ENCODE measurements at places on chromosomes 1 and 21. TPM values are rescaled to one million over a fixed set of nuclear protein-coding genes. Genes with fewer than 3 reads are reported as not detected.

Gene KRTAP19-3
- not detected for total RNA-seq

Gene HCRTR1
- total RNA-seq: not detected

Gene CIART
- 1.0 TPM for total RNA-seq

DNA sequence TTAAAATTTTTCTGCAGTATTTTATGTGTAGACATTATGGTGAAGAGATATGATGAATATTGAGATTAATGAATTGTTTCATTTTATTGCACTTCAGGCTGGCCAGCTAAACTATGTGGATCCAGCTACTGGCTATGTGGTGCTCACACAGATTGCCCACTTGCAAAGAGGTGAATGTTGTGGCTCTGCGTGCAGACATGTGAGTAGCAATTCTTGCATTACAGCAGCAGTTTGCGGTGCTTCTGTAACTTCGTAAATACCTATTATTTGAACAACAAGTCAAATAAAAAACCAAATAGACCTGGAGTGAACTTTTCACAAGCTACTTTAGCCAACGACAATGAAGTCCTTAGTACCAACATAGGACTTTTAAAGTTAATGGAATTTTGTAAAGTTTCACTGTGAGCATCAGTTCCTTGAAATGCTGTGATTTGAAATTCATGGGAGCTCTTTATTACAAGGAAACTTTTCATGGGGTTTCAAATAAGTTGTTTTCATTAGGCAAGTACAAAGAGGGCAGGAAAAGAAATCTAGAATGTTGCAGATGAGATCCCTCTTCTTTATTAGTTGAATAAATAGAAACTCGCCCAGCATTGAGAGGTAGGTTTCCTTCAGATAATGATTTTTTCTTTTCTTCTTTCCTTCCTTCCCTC is 3.4 kb downstream of the C1orf53 start:
- H3K27ac ChIP-seq: no peak overlapping the region
- no peak for DNase-seq
- H3K4me3 ChIP-seq: no peak overlapping the region
- H3K36me3 ChIP-seq: no peaks in the 10 kb centered on the region
- peaks cover 34% of the 10 kb centered on the region for H3K4me1 ChIP-seq
- H3K27me3 ChIP-seq: peaks cover 80% of the 10 kb centered on the region

GRCh38 chr1:67224856-67225255 is 58.6 kb downstream of the IL23R start:
- no peaks in the 10 kb centered on the region for H3K36me3 ChIP-seq
- H3K4me3 ChIP-seq: no peak overlapping the region
- H3K4me1 ChIP-seq: peaks cover 5% of the 10 kb centered on the region
- DNase-seq: no peak
- no peak overlapping the region for H3K27ac ChIP-seq
- peaks cover 9% of the 10 kb centered on the region for H3K27me3 ChIP-seq

GRCh38 chr1:165075725-165076370 is 280.7 kb downstream of the LMX1A start:
- H3K36me3 ChIP-seq: no peaks in the 10 kb centered on the region
- H3K4me3 ChIP-seq: no peak overlapping the region
- no peak overlapping the region for H3K27ac ChIP-seq
- no peak for DNase-seq
- no peaks in the 10 kb centered on the region for H3K4me1 ChIP-seq

GRCh38 chr1:64790832-64791487 is 46.1 kb downstream of the RAVER2 start:
- H3K4me1 ChIP-seq: no peaks in the 10 kb centered on the region
- no peak overlapping the region for H3K4me3 ChIP-seq
- H3K27ac ChIP-seq: no peak overlapping the region
- DNase-seq: no peak

GRCh38 chr1:22557341-22557950 is 5.8 kb upstream of the EPHA8 start:
- H3K27ac ChIP-seq: no peak overlapping the region
- no peak overlapping the region for H3K4me3 ChIP-seq
- DNase-seq: no peak
- no peaks in the 10 kb centered on the region for H3K36me3 ChIP-seq

- no peak for DNase-seq
- H3K4me1 ChIP-seq: peaks cover 12% of the 10 kb centered on the region
- peaks cover 41% of the 10 kb centered on the region for H3K27me3 ChIP-seq
- no peak overlapping the region for H3K4me3 ChIP-seq
Measured at GRCh38 chr1:172654535-172654934, 4.4 kb upstream of the FASLG start.

- H3K4me3 ChIP-seq: peak overlapping the region; percentile 95
- peaks cover 2% of the 10 kb centered on the region for H3K27me3 ChIP-seq
- DNase-seq: no peak
Measured at GRCh38 chr1:45206808-45207623, 611 bp upstream of the ZSWIM5 start.

DNA sequence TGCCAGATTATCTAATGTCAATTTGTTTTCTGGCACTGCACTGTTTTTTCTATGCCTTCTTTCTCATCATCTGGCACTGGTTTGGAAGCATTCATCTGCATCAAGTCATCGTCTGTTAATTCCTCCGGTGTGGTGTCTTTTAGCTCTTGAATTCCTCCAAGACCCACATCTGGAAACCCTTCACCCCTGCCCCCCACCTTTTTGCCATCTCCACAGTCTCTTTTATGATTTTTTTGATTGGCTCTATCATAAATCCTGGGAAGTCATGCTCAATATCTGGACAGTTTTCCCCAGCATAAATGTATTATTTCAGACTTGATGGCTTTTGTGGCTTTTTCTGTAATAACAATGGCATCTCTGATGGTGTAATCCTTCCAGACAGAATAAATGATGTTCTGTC is 10.4 kb upstream of the KCNK1 start:
- peaks cover 22% of the 10 kb centered on the region for H3K27me3 ChIP-seq
- no peak overlapping the region for H3K27ac ChIP-seq
- no peak overlapping the region for H3K4me3 ChIP-seq
- no peak for DNase-seq
- no peaks in the 10 kb centered on the region for H3K4me1 ChIP-seq
- no peaks in the 10 kb centered on the region for H3K36me3 ChIP-seq

DNA sequence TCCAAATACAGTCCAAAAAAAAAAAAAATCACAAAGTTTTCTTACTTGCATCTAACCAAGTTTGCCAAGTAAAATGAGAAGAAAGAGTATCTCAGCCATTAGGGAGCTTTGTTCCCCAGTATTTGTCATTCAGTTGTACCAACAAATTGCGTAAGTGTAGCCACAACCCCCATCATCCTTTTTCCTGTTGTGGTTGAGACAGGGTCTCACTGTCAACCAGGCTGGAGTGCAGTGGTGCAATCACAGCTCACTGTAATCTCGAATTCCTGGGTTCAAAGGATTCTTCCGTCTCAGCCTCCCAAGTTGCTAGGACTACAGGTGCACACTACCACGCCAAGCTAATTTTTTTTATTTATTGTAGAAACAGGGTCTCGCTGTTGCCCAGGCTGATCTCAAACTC is 9.5 kb downstream of the STX6 start:
- DNase-seq: peak; percentile 45
- H3K27me3 ChIP-seq: no peaks in the 10 kb centered on the region
- H3K4me1 ChIP-seq: peaks cover 15% of the 10 kb centered on the region
- peaks cover 22% of the 10 kb centered on the region for H3K36me3 ChIP-seq
- peak overlapping the region; percentile 67 for H3K4me3 ChIP-seq
- H3K27ac ChIP-seq: peak overlapping the region; percentile 88
